ENCODE measurements at places on chromosomes 5 and 9. TPM values are rescaled to one million over a fixed set of nuclear protein-coding genes. Genes with fewer than 3 reads are reported as not detected.

ARSI gene
- not detected for total RNA-seq

ARHGEF39 gene
- total RNA-seq: 16.9 TPM

GRCh38 chr5:67004730-67005350 is 191.8 kb downstream of the CD180 start:
- no peak for DNase-seq

DNA sequence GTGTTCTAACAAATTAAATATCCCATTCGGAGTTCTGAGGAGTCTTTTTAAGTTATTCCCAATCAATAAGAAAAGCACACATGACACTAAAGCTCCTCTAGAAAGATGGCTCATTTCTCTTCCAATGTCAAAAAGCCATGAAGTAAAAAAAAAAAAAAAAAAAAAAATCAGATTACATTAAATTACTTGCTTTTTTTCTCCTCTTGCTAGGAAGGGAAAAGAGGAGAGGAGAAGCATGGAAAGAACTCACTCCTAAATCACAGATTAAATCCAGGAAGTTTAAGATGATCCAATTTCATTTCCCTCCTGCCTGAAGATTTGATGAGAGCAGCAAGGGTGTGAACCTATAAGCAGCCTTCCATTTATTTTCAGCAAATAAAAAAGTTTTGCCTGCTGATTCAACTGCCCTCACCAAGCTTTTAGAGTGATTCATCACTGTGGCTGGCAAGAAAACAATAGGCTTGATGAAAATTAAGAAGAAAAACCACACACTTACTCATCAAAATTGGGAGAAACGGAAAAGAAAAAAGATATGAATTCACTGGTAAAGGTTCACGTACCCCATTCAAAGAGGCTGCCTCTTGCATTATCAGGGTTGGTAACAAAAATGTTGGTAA is 19.7 kb downstream of the MYO10 start:
- DNase-seq: peak; percentile 93

IGIP gene
- 2.1 TPM for total RNA-seq

- DNase-seq: peak; percentile 50
Observed at GRCh38 chr5:142186857-142187594, 78.4 kb downstream of the NDFIP1 start.

ADAMTS12 gene
- total RNA-seq: 14.7 TPM

DNA sequence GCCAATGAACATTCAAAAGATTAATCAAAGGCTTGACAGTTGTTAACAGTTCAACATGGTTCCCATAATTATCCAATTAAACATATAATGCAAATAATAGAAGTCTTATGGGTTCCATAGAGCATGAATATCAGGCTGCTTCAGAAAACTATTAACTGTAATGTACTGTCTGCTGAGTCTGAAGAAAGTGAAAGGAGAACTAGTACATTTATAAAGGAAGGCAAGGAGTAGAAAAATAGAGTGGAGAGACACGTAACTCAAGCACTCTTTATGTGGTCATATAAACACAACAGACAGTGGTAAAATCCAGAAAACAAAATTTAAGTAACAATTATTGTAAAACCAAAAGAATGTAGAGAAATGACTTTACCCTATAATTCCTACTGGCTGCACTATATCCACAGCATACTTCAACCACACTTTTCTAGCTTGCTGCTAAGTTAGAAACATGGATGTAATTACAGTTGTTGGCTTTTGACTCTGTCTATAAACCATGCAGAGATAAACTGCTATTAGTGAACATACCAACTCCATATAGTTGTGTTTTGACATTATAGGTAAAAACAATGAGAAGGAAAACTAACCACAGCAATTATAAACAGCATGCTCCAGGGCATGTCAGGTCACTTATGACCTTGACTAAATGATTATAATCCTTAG is 32.7 kb downstream of the NFIB start:
- DNase-seq: peak; percentile 49

DNA sequence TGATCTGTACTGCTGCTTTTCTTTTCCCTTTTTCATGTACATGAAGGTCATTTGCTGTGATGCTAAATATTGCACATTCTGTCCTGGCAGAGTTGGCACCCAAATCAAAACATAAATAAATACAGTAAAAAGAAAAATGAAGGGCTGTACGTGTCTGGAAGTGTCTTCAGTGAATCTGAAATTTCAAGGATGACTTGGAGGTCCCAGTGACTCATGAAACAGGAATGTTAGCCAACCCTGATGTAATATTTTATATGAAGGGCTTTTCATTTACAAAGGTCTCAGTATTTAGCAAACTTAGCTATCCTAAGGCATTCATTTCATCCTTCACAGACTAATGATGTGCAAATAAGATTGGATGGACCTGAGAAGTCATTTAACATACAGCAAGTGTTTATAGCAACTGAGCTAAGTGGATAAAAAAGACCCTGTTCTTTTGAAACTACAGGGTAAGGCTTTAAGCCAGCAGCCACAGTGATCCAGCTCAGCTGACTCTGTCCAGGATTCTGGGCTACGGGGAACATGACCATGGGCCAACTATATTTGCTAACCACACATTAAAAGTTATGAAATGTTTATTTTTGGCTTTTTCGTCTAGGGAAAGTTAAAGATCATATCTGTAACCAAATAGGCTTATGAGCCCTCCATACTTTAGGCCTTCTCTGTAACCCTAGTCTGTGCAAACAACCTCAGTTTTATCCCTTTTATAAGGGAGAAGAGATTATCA is 104.0 kb upstream of the DMRTA1 start:
- no peak for DNase-seq

GRCh38 chr5:111061618-111062017 is 9.9 kb upstream of the TSLP start:
- no peak for DNase-seq
